ENCODE measurements at places on chromosomes 6 and 20.

- no peak for DNase-seq
Measured at GRCh38 chr6:117573006-117573680, 29.2 kb downstream of the GOPC start.

DNA sequence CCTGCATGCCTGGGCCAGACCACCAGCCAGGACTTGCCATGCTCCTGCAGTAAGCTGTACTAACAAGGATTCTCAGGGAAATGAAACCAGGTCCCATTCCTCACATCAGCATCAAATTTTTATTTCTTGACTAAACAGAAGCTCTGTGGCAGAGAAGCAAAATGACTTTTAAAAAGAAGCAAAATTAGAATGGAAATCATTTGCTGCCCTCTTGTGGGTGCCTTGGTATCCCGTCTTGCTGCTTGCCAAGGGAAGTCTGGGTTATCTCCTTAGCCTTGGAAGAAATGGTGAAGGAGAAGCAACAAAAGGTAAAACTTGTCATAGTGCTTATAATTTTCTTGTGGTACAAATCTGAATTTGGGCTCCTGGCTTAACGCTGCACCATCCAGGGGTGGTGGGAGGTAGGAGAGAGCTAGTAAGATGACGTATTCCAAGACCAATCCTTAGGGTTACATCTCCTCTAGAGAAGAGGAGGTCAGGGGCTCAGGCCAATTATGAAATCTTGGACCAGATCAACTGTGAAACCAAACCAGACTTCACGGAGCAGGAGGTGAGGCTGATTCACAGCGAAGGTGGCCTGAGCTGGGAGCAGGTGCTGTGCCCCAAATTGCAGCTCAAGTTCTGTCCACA lies 107.5 kb downstream of the FAXC start:
- peak; percentile 37 for DNase-seq

DNA sequence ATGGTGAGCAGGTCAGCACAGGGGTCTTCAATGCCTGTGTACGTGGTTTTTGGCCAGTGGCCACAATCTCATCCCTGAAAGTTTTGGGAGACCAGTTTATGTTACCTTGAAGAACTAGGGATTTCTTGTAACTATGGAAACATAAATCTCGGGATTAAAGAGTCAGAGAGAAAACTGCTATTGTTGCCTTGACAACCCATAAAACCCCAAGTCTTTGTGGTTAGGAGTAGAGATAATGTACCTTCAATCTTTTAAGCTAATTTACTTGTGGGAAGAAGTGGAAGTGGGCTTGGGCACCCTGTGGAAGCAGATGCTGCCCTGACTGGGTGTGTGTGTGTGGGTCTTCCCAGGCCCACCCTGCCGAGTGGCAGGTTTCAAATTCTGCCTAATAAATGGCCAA lies 46.1 kb upstream of the ZNF831 start:
- DNase-seq: no peak

GRCh38 chr6:37033819-37034795 lies 28.7 kb downstream of the FGD2 start:
- DNase-seq: no peak

DNA sequence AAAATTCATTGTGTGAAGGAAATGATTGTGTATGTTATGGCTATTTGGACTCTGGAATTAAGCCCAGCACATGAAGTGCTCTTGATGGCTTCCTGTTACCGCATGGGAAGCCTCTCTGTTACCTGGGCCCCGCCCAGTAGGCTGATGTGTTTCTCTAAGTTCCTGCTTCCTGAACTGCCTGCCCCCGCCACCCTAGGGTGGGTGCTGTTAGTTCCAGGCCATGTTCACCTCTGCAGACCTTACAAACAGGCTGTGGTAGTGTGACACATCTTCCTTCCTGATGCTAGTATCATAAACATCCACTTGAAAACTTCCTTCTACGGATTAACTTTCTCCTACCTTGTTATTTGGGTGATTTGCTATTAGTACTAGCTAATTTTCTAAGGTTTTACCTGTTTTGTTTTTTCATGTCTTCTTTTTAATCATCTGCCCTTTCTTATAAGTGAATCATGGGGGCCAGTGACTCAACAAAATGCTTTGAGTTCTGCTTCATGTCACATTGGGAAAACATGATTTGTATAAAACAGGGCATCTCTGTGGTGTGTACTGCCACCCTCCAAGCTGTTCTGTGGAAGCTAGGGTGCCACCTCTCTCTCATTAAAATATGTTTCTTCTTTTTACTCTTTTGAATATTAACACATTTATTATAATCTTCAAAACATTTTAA lies 40.6 kb downstream of the SH3BGRL2 start:
- DNase-seq: peak; percentile 27

DNA sequence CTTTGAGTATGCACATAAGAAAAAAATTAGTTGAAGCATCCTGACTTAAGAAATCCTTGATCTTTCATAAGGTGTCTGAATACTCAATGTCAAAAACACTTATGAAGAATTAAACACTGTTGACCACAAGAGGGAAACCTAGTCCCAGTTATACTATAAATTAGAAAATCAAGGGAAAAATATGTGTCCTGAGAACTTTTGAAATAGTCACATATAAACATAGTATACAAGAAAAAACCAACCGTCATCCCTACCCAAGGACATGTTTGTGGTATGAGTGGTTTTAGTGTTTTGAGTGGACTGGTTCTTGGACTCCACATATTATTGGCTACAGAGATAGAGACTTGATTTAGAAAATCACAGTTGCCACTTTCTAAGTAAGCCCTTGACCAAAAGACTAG lies 7.6 kb upstream of the HLA-DRA start:
- peak; percentile 71 for DNase-seq

- DNase-seq: no peak
Measured at GRCh38 chr20:43953919-43954592, 39.4 kb downstream of the TOX2 start.

DNA sequence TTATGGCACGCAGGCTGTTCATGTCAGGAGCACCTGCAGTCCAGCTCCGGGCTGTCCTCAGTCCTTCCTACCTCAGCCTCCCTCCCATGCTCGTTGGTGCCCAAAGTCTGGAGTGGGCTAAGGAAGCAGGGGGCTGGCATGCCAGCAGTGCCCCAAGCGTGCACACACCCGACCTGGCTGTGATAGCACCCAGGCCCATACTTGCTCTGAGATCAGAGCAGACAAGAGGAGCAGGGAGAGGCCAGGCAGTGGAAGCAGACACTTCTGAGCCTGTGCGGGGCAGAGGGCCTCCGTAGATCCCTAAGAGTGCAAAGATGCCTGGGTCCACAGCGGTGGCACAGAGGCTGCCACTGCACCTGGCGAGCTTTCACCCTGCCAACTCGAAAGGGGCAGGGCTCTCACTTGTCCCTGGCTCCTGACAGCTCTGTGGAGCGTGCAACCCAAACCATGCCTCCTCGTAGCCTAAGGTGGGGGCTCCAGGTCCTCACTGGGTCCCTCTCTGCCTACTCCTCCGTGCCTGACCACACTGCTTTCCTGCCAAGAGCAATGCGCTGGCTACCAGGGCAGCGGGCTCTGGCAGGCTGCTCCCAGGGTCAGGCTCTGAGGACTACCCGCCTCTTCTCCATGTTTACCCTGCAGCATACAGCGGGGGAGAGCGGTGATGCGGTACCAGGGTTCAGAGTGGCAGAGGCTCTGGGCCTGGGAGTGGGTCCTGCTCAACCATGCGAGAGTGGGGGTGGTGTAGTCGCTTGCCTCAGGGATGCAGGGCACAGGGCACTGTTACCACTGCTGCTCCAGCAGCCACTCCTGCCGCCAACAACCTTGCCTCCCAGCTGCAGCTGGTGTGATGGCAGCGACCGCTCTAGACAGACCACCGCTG lies 59.5 kb downstream of the MANEA start:
- DNase-seq: no peak

- no peak for DNase-seq
Measured at GRCh38 chr6:86153521-86153920, 510.8 kb upstream of the SYNCRIP start.

- no peak for DNase-seq
Measured at GRCh38 chr20:58329711-58330110, 20.2 kb downstream of the RAB22A start.

- DNase-seq: no peak
Measured at GRCh38 chr6:13892017-13892645, 32.6 kb upstream of the RNF182 start.

DNA sequence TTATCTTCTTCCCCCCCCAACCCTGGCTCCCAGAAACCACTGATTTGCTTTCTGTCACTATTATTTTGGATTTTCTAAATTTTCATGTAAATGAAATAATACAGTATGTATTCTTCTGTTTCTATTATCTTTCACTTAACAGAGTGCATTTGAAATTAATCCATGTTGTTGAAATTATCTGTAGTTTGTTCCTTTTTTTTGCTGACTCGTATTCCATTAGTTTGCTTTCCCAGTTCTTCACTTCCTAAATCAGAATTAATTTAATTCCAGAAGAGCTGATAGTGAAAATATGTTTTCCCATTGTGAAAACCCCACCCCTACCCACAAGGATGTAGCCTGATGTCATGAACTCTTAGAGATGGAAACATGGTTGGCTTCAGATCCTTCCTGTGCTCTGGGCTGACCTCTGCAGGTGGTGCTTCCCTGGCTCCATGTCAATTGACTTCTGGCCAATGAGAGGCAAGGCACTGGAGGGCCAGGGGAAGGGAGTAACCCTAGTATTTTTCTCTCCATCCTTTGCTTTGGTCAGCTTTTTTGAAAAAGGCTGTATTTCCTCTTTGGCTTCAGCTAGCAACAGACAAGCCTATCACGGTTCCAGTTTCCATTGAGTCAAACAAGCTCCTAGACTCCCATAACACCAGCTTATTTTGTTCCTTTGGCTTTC lies 244.4 kb upstream of the HSF2 start:
- DNase-seq: no peak

DNA sequence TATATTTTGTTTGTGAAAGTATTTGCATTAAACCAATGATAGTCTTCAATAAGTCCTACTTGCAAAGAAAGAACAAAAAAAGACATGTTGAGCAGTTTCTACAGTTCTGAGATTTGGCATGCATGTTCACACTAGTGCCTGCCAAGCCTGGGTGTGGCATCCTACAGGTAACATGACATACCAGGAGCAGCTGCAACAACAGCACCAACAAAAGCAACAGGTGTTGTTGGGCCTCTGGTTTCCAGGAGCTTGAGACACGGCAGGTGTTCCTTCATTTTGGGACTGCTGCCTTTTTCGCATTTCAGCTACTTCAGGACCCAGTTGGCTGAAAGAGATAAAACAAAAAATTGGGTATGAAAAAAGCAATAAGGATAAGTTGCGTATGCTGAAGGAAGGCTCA lies 41.2 kb upstream of the MTRF1L start:
- DNase-seq: no peak

DNA sequence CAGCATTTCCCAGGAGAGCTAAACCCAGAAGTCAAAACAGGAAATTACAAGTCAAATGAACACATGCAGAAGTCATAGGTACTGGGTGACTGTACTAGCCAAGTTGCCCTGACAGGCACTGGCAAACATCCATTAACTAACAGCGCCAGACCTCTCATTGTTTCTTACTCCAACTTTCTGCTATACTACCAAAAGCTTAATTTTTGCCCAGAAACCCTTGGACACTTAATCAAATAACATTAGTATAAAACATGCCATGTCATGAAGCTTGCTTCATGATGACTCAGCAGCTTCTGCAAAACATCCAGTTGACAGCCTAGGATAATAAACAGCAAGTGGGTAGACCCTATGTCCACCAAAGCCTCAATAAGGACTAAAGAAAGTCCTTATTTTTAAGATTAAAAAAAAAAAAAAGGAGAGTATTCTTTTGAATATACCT lies 3.5 kb downstream of the NUP153 start:
- DNase-seq: peak; percentile 86

DNA sequence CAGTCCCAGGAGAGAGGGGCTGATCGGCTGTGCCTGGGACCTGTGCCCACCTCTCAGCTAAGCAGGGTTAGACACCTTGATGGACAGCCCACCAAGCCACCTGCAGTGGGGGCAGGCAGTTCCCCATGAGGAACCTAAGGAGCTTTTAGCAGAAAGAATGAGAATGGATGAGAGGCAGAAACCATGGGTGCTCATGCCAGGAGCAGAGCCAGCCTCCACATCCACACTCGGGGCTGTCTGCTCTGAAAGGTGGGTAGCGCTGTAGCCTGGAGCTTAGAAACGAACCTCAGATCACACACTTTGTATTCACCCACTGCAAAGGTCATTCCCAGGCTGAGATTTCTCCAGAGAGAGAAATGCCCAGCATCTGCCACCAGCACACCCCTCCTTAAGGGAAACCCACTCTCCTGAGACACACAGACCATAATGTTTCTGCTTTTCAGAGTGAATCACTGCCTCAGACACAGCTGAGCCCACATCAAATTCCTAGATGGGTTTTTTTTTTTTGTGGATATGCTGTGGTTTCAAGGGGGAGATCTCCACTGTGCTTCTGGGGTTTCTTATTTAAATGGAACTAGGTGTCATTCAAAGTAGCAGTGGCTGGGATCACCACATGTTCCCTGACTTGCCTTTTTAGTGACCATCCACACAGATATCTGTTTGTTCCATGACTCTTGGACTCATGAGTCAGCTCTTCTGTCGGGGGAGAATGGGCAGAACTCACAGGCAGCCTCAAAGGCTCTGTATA lies 218.9 kb downstream of the EYA2 start:
- no peak for DNase-seq

GRCh38 chr20:46637020-46637419 lies 14.2 kb downstream of the SLC13A3 start:
- DNase-seq: no peak

Measured in hematopoietic multipotent progenitor cell treated with erythropoietin and hydrocortisone succinate and interleukin-3 and kit ligand, for 4 days (in vitro differentiated cells).